Stimulated activated CD8-positive, alpha-beta memory T cell treated with anti-CD3 and anti-CD28 coated beads, Interleukin-12 subunit alpha, Interleukin-12 subunit beta, amount 100 ng/mL, for 4 hours (primary cell): ENCODE measurements at places on chromosomes 6 and 20.

GRCh38 chr6:141688916-141689315 lies 443.8 kb upstream of the GJE1 start:
- no peak for DNase-seq

GRCh38 chr6:39280247-39280731 lies 33.9 kb downstream of the KCNK17 start:
- DNase-seq: no peak

DNA sequence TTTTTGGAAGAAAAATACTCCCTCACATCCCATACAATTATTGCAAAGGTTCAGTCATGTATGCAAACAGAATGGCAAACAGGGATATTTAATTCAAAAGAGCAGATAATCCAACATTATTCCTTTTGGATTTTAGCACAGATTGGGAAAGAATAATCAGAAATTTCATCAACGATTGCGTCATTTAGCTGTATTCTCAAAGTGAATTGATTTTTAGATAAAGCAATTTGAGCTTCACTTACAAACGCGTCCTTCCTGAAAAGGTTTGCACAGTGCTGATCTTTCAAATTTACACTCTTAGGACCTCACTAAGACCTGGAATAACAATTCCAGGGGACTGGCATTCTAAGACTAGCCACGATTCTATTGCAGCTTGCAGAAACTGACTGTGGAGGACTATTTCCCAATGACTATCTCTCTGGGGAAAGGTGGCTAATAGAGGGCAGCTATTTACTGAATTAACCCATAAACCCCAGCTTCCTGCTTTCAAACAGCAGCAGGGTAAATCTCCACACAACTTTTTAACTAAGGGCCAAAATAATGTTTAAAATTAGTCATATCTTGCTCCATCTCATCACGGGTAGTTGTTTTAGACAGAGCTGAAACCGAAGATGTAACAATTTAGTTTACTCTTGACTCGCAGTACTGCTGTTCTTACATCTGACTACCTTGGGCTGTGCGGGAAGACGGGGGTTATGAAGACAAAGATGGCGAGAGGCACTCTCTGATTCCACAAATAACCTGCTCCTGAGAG lies 131.2 kb upstream of the FAM184A start:
- DNase-seq: no peak

DNA sequence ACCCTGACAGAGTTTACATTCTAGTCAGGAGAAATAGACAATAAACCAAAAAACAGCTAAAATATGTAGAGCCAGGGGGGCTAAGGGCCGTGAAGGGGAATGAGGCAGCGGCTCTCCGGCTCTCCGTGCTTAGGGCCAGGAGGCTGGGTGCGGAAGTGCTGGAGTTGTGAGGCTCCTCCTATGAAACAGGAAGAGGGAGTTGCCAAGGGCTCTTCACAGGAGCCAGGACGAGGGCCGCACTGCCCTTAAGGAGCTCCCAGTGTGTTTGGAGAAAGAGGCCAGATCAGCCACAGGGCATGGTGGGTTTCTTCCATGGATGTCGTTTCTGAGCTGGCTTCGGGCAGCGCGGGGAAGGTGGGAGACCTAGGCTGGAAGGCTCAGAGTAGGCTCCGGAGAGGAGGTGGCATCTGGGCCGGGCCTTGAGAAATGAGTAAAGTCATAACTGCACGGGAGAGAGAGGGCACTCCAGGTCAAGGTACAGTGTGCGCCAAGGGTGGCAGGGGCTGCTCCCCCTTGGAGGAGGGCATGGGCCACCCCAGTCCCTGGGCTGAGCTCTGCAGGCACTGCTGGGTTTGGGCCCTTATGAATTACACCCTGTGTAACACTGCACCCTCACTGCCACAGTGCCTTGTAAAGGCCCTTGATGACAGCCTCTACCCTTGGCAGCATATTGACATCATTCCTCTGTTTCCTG lies 20.8 kb upstream of the MLN start:
- DNase-seq: no peak

DNA sequence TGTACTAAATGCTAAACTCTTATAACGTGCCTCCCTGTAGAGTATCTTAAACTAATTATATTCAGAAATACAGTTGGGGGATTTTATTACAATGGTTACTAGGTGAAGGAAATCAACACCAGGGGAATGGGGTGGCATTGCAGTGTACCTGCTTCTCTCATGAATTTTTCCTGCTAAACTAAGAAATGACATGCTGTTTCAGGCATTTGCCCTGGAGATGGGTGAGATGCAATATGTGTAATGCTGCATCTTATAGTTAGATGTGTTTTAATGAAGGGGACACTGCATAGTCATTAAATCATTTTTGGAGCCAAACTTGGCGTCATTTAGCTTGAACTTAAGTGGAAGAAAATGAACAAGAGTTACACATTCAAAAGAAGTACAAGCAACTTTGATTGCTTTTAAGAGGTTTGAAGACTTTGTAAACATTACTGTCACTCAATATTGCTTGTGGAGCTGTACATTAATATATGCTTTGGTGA lies 4.3 kb downstream of the EYA4 start:
- no peak for DNase-seq

DNA sequence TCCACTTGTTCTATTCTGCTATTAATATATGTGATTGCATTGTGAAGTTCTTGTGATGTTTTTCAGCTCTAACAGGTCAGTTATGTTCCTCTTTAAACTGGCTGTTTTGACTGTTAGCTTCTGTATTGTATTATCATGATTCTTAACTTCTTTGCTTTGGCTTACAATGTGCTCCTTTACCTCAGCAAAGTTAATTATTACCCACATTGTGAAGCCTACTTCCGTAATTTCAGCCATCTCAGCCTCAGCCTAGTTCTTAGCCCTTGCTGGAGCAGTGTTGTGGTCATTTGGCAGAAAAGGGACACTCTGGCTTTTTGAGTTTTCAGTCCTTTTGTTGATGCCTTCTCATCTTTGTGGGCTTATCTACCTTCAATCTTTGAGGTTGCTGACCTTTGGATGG lies 440.2 kb downstream of the TBC1D32 start:
- DNase-seq: no peak

DNA sequence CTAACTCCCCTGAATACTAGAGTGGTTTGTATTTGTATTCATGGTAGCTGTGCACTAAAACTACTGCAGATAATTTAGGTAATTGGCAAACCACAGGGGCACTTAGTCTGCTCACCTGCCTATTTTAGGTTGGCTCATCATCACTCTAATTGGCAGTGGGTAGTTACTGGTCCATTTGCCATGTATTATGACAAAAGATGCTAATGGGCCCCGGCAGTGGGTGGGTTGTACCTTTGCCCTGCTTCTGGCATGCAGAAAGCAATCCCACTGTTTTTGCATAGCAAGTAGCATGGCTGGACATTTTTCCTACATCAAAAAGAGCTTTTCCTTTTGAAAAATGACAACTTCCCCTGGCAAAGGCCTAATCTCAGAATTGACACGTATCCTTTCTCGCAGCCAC lies 741.4 kb upstream of the MAP3K7 start:
- no peak for DNase-seq

DNA sequence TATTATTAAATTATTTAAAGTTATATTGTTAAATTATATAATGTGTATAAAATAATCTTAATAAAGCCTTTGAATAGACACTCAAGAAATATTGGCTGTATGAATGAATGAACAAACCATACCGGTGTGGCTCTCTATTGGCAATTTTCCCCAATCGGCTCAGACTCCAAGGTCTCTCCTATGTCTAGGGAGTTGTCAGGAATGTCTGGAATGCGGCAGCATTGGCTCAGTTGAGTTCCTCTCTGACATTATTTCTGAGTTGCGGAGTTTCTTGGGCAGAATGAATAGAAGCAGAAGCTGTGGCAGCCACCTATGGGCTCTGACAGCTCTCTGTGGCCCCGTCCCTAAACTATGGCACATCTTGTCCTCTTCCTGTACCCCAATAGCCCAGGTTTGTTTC lies 111.0 kb downstream of the SOBP start:
- DNase-seq: no peak
